ENCODE measurements at places on chromosomes 6 and 20.

- no peak for DNase-seq
Measured at GRCh38 chr6:109383438-109383940, 1.2 kb upstream of the CD164 start.

DNA sequence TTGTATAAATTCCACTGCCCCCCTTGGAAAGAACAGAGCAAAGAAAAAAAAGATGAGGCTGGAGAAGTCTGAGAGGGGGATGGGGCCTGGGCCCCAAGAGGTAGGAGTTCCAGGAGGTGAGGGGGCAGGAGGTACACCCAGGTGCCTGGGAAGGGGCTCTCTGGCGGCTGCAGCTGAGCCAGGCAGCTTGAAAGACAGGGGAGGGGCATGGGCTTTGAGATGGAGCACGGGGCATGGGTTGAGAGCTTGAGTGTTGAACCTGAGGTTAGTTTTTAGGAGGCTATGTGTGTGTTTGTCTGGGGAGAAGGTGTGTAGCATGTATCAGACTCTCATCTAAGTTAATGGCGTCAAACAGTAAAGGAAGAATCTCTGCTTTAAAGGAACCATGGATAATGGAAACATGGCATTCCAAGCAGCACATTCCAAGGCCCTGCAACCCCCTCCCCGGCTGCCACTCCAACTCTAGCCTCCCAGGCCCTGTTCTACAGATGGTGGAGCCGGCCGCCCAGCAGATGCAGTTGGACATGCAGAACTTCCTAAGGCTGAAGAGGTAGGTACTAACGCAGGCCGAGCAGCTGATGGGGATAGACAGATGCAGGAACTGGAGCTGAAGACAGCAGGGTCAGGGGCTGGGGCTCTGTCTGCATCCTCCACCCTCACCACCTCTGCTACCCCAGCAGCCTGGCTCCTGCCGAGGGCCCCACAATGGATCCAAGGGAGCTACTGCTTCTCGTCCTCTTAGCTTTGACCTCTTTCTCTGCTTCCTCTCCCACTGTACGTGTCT lies 42.1 kb downstream of the MDFI start:
- DNase-seq: no peak

DNA sequence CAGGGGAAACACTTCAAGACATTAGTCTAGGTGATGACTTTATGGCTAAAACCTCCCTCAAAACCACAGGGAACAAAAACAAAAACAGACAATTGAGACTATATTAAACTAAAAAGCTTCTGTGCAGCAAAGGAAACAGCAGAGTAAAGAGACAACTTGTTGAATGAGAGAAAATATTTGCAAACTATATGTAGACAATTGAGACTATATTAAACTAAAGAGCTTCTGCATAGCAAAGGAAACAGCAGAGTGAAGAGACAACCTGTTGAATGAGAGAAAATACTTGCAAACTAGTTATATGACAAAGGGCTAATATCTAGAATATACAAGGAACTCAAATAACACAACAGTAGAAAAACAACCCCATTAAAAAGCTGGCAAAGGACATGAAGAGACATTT lies 136.4 kb downstream of the IBTK start:
- no peak for DNase-seq

GRCh38 chr6:81838031-81838430 lies 85.5 kb upstream of the TENT5A start:
- DNase-seq: no peak

DNA sequence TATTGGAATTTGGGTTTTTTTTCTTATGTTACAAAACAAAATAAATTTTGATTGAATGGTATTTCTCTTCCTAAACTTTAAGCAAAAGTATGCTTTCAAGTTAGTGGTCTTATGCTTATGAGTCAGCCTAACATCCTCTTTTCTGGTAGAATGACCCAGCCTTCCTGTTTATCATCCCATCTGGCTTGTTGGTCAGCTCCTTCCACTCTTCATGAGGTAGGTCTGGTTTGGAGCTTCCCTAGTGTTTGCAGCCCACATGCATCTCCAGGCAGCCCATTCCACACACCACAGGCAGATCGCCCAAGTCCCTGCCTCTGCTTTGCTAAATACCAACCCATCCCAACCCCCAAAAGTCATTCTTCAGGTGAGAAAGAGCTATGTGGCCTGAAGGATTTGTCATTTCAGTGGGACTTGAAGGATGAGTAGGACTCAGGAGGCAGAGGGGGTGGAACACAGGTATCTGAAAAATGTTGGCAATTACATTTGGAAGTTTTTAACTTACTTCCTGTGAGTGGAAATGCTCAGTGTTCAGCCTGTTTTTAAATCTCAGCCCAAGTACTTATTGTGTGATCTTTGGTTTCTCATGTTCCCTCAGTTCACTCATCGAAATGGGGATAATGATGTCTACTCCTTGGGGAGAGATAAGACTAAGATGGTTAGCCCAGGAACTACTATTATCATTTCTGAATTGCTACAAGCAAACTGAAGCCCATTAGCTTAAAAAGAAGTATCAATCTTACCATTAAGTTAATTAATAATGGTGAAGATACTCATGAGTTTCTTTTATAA lies 294.0 kb downstream of the ADGB start:
- DNase-seq: no peak

All from NCI-H1694 (cell line).